Stimulated activated CD8-positive, alpha-beta memory T cell treated with anti-CD3 and anti-CD28 coated beads, Interleukin-2, amount 100 ng/mL, for 1 hour (primary cell): ENCODE measurements at places on chromosomes 7 and 10.
A peak's percentile ranks its signal among the peaks of the same experiment; 100 is the strongest.

- no peak for DNase-seq
Measured at GRCh38 chr10:72097448-72098300, 9.3 kb upstream of the SPOCK2 start.

GRCh38 chr10:79184657-79185056 lies 115.9 kb downstream of the ZMIZ1 start:
- DNase-seq = no peak

- DNase-seq = no peak
Measured at GRCh38 chr10:49280001-49280408, 19.0 kb upstream of the C10orf71 start.

- DNase-seq = no peak
Measured at GRCh38 chr7:104928721-104929400, 85.1 kb upstream of the KMT2E start.

DNA sequence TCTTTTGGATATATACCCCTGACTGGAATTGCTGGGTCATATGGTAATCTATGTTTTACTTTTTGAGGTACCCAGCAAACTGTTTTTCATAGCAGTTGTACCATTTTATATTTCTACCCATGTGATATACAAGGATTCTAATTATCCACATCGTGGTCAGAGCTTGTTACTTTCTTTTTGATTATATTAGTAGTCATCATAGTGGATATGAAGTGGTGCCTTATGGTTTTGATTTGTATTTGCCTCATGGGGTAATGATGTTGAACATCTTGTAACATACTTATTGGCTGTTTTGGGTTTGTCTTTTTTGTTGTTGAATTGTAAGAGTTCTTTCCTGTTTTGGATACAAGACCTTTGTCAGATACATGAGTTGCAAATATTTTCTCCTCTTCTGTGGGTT lies 51.7 kb downstream of the MAPK8 start:
- DNase-seq = no peak

DNA sequence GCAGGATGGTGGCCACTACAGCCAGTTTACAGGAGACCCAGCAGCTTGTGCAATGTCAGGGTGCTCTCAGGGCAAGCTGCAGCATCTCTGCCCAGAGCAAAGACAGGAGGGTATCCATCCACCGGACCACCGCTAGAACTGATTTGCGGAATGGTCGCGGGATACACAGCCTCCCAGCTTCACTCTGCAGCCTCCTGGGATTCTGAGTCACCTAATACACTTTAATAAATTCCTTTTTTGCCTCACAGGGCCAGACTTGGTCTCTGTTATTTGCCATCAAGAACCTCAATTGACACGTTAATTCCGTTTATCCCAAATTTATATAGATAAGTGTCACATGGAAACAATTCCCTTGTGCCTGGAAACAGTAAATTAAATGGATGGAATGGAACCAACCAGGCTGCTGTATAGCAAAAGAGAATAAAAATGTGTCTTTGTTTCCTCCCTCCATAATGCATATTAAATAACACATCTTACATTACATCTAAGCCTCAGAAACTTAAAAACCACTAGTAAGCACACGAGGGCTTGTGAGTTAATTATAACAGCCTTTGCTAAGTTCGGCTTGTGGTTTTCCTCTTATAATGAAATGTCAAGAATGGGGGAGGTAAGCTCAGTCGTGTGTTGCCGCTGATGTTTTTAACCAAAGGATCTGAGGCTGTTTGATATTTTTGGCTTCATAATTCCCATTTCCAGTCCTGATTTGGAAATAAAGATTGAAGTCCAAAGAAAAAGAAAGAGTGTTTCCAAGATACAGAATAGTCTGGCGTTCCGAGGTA lies 52.1 kb downstream of the ADRB1 start:
- DNase-seq = no peak

DNA sequence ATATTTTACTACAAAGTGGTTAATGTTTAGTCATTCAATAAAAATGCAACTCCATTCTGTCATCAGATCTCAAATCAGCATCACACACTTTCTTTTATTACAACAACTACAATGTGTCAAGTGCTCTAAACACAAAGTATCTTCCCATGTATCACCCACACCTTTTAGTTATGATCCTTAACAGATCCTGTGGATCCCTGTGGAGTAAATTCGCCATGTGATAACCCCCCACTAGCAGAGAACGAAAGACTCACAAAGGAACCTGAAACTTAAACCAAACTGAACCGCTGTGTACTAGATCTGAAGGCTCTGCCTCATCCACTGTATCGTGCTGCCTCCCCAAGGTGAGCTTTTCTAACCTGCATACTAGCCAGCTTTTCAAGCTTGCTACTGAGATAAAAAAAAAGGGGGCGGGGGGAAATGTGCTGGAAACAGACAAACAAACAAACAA lies 1.7 kb downstream of the DPY19L1 start:
- DNase-seq = peak; percentile 4

- no peak for DNase-seq
Measured at GRCh38 chr10:132252412-132252811, 55.3 kb downstream of the STK32C start.

- DNase-seq = no peak
Measured at GRCh38 chr10:3485057-3485686, 299.8 kb downstream of the KLF6 start.

- no peak for DNase-seq
Measured at GRCh38 chr7:102888561-102889233, 24.1 kb upstream of the LRRC17 start.

- DNase-seq = no peak
Measured at GRCh38 chr7:131554880-131555516, 1.4 kb downstream of the PODXL start.

GRCh38 chr7:95878677-95879076 lies 106.3 kb downstream of the DYNC1I1 start:
- DNase-seq = no peak

DNA sequence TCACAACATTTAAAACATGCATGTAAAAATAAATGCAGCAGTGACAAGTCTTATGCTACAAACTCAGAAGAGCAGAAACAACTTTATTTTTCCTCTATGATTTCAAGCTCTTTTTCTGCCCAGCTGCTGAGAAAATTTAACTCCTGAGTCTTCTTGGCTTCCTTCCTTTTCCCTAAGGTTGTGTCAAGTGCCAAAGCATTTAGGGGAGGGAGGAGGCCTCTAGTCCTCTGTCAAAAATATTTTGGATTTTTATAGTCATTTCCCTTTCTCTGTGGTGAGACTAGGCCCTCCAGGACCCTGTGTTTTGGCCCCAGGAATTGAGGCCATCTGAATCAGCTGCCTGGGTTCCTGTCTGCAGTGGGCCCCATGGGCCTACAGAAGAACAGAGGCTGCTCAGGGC lies 11.0 kb upstream of the PILRB start:
- DNase-seq = no peak

DNA sequence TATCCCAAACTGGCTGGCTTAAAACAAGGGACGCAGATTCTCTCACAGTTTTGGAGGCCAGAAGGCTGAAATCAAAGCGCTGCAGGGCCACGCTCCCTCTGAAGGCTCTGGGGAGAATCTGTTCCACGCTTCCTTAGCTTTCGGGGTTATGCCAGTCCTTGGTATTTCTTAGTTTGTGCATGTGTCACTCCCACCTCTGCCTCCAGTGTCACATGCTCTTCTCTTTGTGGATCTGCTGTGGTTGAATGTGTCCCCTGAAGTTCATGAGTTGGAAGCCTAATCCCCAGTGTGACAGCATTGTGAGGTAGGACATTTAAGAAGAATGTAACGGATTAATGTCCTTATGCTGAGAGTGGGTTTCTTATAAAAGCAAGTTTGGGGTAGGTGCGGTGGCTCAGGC lies 29.4 kb upstream of the RHEB start:
- DNase-seq = no peak

- DNase-seq = no peak
Measured at GRCh38 chr7:158657189-158657746, 47.3 kb downstream of the NCAPG2 start.

DNA sequence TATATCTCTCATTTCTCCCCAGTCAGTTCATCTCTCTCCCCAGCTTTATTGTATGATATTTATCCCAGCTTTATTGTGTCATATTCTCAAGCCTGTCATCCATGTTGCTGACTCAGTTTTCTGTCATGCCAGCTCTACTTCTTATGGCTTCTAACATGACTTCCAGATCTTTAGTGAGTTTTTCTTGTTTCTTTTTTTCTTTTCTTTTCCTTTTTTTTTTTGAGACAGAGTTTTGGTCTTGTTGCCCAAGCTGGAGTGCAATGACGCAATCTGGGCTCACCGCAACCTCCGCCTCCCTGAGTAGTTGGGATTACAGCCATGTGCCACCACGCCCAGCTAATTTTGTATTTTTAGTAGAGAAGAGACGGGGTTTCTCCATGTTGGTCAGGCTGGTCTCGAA lies 28.7 kb upstream of the CALU start:
- DNase-seq = no peak

GRCh38 chr7:18948521-18948920 lies 168.9 kb downstream of the TWIST1 start:
- DNase-seq = no peak

- no peak for DNase-seq
Measured at GRCh38 chr7:81709836-81710235, 60.0 kb downstream of the HGF start.

DNA sequence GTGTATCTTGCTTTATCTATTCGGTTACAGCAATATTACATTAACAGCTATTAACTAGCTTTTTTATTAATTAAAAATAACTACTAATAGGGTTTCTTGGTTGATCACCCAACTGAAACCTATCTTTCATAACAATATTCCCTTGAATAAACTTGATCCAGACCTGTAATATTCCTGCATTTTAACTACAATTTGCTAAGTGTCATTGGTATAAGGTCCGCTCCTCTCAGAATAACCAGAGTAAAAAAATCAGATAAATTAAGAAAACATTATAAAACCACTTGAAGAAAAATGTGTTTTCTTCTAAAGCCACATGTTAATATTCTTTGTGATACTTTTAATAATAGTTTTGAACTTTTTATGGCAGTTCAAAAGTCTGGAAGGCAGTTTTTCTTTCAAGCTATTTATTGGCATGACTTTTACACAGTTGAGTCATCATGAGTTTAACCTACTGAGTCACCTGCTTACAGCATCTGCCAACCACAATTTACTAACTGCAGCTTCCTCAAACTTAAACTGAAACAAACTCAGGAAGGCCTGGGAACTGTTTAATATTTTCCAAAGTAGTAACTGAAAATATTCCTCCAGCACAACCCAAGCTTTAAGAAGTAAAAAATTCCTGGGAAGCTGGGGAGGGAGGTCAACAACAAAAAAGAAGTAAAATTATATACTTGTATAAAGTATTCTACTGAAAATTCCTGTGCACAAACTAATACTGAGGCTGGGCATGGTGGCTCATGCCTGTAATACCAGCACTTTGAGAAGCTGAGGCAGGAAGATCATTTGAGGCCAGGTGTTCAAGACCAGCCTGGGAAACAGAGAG lies 103.2 kb downstream of the NRBF2 start:
- no peak for DNase-seq

DNA sequence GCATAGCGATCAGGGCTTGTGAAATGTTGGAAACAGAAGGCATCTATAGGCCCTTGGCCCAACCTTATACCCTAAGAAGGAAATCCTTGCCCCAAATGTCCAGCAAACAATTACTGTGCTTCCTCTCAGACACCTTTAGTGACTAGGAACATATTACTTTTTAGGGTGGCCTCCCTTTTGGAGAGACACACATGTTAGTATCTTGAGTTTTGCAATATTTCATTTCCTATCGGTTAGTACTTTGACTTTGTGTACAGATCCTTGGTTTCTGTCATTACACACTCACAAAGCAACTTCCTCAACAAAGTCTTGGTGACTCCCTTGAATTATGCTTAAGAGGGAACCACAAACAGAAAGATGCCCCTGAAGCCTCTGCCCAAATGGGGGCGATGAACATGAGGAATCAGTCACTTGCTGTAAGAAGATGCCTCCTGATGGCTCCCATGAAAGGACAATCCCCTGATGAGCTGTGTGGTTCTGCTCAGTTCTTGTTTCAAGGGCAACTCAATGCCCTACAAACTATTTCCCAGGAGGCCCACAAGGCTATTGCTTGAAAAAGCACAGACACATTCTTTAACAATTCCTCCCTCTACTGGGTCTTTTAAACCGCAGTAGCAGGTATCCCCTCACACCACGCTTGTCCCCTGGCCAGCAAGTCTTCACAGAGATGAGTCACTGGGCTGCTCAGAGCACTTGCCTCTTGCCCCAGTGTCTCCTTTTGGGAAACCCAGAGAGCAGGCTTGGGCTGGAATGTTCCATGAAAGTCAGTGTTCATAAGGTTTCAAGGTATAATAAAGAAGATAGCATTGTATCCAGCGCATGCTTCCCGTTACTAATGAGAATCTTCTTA lies 196.2 kb downstream of the FANK1 start:
- DNase-seq = no peak

GRCh38 chr10:103224133-103224532 lies 21.6 kb upstream of the RPEL1 start:
- no peak for DNase-seq

GRCh38 chr10:76252733-76253132 lies 821.3 kb downstream of the LRMDA start:
- no peak for DNase-seq

- DNase-seq = no peak
Measured at GRCh38 chr7:28722684-28723083, 235.4 kb downstream of the TRIL start.

DNA sequence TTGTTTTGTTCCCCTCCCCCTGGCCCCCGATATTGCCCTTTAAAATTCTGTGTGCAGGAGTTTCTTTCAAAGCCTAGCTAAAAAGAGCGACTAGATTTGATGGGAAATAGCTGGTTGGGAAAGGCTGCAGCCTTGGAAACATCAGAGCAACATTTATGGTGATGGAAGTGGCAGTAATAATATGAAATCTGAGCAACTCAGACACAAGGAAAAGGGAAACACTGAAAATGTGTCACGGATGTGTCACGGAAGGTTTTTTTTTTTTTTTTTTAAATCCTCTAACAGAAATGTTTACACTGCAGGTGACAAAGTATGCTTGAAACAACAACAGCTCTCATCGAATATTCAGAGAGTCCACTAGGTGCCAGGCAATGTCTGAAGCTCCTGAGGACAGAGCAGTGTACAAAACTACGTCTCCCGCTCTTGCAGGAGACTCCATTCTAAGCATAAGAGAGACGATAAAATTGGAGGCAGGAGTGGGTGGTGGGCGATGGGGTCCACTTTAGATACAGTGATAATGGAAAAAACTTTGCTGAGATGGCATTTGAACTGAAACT lies 143.0 kb downstream of the RSU1 start:
- DNase-seq = no peak

- DNase-seq = no peak
Measured at GRCh38 chr10:128908099-128908498, 558.9 kb upstream of the MGMT start.

DNA sequence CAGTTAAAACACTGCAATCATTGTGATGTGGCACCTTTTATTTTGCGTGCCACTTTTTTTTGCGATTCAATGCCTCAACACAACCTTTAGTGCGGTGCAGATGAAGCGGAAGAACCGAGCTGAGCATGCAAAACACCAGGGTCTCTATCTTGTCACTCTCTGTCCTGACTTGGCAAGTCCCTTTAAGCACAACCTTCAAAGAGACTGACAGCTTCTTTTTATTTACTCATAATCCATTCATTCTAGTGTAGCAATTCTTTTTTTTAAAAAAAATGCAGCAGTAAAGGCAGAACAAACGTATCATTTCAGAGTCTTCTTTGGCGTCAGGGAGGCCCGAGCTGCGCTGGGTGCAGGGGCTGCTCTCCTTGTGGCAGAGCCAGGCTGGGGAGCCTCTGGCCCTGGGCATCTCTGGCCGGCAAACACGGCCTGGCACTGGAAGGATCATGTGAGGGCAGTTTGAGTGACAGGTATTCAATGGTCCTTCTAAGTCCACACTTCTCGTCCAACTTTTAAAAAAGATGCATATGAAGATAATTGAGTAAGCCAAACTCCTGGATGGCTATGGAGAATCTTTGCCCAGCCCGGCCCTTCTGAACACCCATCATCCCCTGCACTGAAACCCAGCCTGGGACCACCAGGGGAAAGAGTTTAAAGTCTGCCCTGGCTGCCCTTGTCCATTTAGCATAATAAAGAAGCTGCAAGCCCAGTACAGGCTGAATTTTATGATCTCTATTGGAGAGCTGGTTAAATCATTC lies 3.9 kb downstream of the PTF1A start:
- DNase-seq = no peak
